ENCODE measurements at places on chromosomes 12 and 14.

- no peak for DNase-seq
Observed at GRCh38 chr12:17104801-17105200, 498.8 kb upstream of the LMO3 start.

GRCh38 chr12:113135178-113136127 lies at the start of gene RASAL1:
RASAL1 (minus strand) TSS chr12:113135761; CDS start chr12:113135462, 299 bp downstream.
- DNase-seq = no peak

DNA sequence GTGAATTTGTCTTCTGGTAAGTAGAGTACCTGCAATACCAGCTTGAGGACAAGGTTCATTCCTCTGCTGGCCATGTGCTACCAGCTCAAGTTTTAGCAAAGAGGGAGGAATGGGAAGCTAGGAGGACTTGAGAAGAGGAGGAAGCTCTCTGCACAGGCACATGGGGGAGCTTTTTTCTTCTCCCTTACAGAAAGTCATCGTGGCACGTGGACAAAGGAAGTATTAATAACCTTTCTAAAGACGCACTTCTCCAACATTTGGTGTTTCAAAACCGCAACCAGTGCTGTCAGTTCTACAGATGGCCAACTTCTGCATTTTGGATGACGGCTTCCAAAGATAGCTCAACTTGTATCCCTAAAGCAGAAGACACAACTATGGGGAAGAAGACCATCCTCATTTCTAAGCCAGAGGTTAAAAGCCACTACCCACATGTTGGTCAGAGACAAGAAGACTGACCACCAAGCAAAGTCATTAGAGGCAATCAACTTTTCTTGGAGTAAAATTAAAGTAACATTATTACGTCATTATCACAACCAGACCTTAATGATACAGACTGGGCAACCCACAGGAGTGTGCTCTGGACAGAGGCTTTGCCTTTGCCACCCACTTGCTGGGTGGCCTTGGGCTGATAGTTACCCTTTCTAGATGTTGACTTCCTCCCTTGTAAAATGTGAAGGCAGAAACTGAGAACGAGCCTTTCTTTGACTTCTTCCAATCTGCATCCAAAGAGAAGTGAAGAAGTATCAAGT lies 12.3 kb upstream of the TMED10 start:
- no peak for DNase-seq

GRCh38 chr14:64265222-64265621 lies 28.9 kb downstream of the ESR2 start:
- no peak for DNase-seq

Measured in IMR-90 (cell line).